ENCODE measurements at places on chromosomes 13 and 19. TPM values are rescaled to one million over a fixed set of nuclear protein-coding genes. Genes with fewer than 3 reads are reported as not detected.

DAND5 gene
- 0.12 TPM for total RNA-seq

KCNRG gene
- 0.78 TPM for total RNA-seq

KLK14 gene
- total RNA-seq: 0.55 TPM

MEIOSIN gene
- total RNA-seq: 0.06 TPM

SPACA6 gene
- total RNA-seq: 12.7 TPM

PNMA8B gene
- not detected for total RNA-seq

ZNF382 gene
- 0.07 TPM for total RNA-seq

ERICH4 gene
- total RNA-seq: not detected

HSD17B14 gene
- 15.0 TPM for total RNA-seq

TIMM29 gene
- total RNA-seq: 19.2 TPM

LIPE gene
- total RNA-seq: 2.0 TPM

ZNF540 gene
- total RNA-seq: not detected

SMAD9 gene
- 0.06 TPM for total RNA-seq

IFNL1 gene
- not detected for total RNA-seq

RASGRP4 gene
- not detected for total RNA-seq

MEDAG gene
- 0.16 TPM for total RNA-seq

JSRP1 gene
- 0.77 TPM for total RNA-seq

CLPTM1 gene
- total RNA-seq: 136 TPM

CEACAM5 gene
- 1.5 TPM for total RNA-seq

EDDM13 gene
- not detected for total RNA-seq
